Epithelial cell of proximal tubule (primary cell): ENCODE measurements at places on chromosomes 3 and 15.

DNA sequence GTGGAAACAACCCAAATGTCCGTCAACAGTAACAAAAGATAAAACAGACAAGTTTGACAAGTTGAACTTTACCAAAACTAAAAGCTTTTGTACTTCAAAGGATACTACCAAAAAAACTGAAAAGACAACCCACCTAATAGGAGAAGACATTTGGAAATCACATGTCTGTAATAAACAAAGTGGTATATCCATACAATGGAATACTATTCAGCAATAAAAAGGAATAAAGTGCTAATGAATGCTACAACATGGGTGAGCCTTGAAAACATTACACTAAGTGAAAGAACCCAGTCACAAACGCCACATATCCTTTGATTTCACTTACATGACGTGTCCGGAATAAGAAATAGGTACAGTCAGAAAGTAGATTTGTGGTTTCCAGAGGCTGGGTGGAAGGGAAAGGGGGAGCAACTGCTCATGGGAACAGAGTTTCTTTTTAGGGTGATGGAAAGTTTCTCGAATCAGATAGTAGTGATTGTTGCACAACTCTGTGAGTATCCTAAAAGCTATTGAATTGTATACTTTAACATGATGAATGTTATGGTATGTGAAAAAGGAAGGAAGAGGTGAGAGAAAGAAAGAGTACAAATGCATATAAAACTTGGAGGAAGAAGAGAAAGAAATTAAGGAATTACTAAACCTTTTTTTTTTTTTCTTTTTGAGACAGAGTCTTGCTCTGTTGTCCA is 72.7 kb upstream of the ABHD2 start:
- DNase-seq: no peak

DNA sequence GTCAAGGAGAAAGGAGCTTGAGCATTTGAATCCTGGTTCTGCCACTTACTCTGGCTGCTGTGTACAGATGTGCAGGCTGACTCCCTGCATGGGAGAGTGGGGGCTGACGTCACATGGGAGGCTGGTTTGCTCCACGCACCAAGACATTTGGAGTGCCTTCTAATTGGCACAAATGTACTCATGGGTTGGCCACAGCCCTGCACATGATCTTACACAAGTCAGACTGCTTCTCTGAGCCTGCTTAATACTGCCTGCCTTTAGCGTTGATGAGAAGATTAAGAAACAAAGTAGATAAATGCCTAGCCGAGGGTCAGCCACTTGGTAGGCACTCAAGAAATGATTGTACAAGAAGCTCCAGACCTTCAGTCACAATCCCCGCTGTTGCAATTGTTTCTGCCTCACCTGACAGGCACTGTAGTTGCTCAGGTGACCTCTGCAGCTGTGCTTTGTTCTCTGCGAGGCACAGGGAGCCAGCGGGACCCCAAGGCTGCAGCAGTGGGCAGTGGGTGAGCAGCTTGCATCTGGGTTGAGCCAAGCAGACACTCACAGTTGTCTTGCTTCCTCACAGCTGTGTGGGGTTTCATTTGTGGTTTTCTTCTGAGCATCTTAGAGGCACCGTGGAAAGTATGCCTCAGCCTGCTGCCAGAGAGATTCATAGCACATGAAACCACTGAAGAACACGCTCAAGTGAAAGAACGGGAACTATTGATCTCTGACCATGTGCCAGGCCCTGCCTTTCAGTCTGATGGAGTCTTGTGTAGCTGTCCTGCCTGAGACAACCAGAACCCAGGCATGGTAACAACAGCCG is 33.1 kb downstream of the GRK7 start:
- no peak for DNase-seq

GRCh38 chr15:31391687-31392671 is 65.3 kb downstream of the KLF13 start:
- no peak for DNase-seq

DNA sequence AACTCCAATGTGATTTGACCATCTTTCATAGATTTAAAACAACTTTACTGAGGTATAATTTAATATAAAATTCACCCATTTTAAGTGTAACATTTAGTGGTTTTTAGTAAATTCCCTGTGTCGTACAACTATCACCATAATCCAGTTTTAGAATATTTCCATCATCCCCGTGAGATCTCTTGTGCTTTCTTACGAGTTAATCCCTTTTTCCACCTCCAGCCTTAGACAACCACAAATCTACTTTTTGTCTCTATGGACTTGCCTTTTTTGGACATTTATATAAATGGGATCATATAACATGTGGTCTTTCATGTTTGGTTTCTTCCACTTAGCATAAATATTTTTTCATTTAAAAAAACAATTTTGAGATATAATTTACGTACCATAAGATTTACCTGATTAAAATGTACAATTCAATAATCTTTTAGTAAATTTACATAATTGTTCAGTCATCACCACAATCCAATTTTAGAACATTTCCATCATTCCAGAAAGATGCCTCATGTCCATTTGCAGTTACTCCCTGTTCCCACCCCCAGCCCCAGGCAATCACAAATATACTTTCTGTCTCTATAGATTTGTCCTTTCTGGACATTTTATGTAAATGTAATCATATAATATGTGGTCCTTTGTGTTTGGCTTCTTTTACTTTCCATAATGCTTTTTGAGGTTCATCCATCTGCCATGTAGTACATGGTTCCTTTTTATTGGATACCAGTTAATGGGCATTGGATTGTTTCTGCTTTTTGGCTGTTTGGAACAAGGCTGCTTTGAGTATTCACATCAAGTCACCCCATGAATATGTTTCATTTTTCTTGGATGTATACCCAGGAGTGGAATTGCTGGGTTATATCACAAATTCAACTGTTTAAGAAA is 3.1 kb downstream of the OXSR1 start:
- no peak for DNase-seq

GRCh38 chr3:178422406-178422805 is 113.8 kb upstream of the KCNMB2 start:
- no peak for DNase-seq

DNA sequence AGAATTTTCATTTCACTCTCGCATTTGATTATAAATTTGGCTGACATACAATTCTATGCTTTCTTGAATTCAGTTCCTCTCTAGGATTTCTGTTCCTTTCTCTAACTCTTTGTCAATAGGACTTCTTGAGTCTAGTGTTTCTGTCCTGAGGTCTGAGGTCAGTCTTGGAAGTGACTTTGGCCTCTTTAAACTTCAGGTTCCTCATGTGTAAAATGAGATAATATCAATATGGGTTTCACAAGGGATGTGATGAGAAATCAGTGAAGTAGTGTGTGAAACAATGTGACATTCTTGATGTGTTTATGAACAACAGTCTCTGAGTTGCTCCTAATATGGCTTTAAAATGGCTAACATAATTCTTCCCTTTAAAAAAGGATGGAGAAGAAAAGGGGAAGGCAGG is 92.2 kb downstream of the SV2B start:
- DNase-seq: no peak

GRCh38 chr3:52650439-52650838 is 35.3 kb downstream of the PBRM1 start:
- DNase-seq: no peak

- DNase-seq: no peak
Measured at GRCh38 chr3:194570235-194570634, 63.0 kb downstream of the TMEM44 start.

- DNase-seq: no peak
Measured at GRCh38 chr3:186171521-186171920, 62.6 kb upstream of the ETV5 start.

- DNase-seq: no peak
Measured at GRCh38 chr15:51623386-51623938, 891 bp upstream of the DMXL2 start.

DNA sequence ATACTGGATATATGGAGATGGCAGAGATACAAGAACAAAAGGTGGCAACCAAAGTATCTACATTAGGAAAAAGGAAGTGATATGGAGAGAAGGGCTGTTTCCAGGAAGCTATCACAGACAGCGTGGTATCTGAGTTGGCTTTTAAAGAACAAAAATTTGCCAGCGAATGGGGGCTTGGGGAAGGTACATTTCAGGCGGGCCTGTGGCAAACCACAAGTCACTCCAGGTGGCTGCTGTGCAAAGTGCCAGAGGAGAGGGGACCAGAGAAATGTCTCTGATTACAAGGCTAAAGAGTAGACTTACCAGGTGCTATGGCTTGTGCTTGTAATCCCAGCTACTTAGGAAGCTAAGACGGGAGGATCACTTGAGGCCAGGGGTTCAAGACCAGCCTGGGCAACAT is 91.1 kb downstream of the MSL2 start:
- no peak for DNase-seq

GRCh38 chr15:27705056-27705455 is 394.1 kb downstream of the OCA2 start:
- DNase-seq: no peak

DNA sequence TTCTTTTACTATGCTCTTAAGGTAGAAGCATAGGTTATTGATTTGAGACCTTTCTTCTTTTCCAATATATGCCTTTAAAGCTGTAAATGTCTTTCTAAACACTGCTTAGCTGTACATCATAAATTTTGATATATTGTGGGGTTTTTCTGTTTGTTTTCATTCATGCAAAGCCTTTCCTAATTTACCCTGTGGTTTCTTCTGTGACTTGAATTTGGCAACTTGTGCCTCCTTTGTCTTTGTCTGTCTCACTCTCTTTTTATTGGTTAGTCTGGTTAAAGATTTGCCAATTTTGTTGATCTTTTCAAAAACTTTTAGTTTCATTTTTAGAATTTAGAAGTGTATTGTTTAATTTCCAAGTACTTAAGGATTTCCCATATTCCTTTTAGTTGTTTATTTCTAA is 343.1 kb downstream of the OXSM start:
- DNase-seq: no peak

GRCh38 chr3:119236756-119237155 is 3.9 kb downstream of the B4GALT4 start:
- no peak for DNase-seq

- DNase-seq: no peak
Measured at GRCh38 chr3:110564674-110565073, 506.9 kb upstream of the NECTIN3 start.

DNA sequence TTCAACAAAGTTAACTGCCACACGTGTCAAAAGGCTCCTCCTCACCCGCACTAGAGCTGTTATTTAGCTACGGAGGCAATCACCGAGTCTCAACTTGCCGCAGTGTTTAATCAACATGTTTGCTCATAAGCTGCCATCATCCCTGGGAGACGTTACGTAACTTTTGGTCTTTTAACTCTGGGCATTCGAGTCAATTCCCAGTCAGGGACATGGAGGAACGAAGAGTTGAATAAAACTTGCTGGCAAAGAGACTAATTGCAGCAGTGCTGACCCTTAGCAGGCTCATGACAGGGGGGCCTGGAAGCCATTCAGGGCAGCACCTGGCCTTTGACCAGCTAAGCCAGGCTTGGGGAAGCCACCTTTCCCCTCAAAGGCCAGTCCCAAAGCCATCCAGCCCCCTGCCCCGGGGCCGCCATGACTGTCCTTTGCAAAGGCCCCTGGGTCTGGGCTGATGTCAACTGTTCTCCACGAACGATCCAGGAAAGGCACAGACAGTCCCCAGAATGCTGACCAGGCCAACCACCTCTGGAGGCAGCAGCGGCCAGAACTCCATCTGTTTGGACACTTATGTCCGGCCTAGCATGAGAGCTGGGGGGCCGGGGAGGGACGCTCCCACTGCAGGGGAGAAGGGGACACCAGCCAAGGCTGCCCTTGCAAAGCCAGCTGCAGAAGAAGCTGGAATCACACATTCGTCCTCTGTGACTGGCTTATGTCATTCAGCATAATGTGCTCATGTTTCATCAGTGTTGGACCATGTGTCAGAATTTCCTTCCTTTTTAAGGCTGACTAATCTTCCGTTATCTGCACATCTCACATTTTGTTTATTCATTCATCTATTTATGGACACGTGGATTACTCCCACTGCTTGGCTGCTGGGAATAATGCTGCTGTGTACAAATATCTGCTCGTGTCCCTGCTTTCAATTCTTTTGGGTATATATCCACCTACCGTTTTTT is 43.7 kb downstream of the PCSK6 start:
- no peak for DNase-seq

- DNase-seq: no peak
Measured at GRCh38 chr15:68417897-68418296, 14.1 kb downstream of the ITGA11 start.

DNA sequence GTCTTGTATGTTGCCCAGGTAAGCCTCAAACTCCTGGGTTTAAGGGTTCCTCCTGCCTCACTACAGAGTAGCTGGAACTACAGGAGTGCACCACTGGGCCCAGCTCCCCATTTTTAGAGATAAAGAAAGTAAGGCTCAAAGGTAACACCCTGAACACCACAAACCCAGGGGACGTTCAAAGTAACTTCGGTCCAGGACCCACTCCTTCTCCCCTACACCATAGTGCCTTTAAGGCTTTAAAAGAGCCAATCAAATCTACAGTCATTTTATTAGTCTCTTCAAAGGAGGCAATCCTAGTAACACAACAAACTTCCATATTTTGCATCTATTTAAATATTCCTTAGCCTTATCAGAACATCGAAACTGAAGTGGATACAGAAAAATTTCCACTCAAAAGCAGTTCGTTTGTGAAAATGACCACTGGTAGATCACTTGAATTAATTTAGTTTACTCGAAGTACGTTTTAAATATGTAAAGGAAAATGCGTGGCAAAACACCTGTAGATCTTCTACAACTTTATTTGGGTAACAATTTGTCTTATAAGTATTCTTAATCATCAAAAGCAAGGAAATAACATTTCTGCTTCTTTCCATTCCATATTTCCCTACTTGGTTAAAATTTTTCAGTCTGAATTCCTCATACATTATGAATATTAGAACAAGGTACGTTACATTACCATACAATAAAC is 1.8 kb downstream of the STAG1 start:
- no peak for DNase-seq

DNA sequence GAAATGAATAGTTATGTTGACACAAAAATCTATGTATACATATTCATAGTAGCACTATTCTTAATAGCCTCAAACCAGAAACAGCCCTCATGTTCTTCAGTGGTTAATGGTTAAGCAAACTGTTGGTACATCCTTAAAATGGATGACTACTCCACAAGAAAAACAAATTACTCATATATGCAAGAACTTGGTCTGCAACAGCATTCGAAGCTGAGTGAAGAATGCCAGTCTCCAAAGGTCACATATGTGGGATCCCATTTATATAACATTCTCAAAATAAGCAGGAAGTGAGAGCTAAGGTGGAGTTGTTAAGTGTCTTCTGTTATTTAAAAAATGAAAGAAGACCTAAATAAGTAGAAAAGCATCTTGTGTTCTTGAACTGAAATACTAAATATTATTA is 365.7 kb downstream of the GABRG3 start:
- DNase-seq: peak; percentile 95

DNA sequence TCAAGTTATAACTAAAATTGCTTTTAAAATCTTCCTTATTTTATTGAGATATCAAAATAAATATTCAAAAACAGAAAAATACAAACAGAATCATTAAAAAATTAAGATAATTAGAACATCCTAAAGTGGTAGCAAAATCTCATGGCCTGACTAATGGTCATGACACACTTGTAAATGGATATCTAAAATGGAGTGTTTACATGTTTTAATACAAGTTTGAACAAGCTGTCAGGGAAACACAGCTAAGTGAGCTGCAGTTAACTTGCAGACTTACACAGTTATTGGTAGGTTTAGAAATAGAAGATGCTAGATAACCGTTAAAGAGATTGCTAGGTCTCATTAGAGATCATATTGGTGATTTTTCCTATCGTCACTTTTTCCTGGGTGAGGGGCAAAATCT is 242.3 kb downstream of the LPP start:
- DNase-seq: no peak

GRCh38 chr15:71117714-71118305 is 2.5 kb downstream of the THSD4 start:
- no peak for DNase-seq
